Stimulated activated CD8-positive, alpha-beta memory T cell treated with anti-CD3 and anti-CD28 coated beads, Interleukin-4, amount 100 ng/mL, for 4 hours (primary cell): ENCODE measurements at places on chromosomes 2 and 18.

- no peak for DNase-seq
Observed at GRCh38 chr2:107242811-107243210, 356.8 kb upstream of the ST6GAL2 start.

- DNase-seq: no peak
Observed at GRCh38 chr2:157477919-157478318, 34.0 kb upstream of the CYTIP start.

- DNase-seq: no peak
Observed at GRCh38 chr2:157267476-157267875, 10.0 kb downstream of the GALNT5 start.

GRCh38 chr2:177516824-177517544 is 124.4 kb downstream of the AGPS start:
- no peak for DNase-seq

DNA sequence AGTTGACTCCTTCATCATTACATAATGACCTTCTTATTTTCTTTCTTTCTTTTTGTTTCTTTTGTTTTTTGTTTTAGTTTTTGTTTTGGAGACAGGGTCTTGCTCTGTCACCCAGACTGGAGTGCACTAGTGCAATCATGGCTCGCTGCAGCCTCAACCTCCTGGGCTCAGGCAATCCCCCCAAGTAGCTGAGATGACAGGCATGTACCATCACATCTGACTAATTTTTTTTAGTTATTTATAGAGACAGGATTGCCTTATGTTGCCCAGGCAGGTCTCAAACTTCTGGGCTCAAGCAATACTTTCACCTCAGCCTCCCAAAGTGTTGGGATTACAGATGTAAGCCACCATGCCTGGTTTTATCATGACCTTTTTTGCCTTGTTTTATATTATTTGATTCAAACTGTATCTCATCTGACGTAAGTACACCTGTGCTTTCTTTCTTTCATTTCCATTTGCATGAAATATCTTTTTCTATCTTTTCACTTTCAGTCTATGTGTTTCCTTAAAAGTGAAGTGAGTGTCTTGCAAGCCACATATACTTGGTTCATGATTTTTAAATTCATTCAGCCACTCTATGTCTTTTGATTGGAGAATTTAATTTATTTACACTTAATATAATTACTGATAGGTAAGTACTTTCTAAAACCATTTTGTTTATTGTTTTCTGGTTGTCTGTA is 39.1 kb downstream of the SP100 start:
- no peak for DNase-seq

DNA sequence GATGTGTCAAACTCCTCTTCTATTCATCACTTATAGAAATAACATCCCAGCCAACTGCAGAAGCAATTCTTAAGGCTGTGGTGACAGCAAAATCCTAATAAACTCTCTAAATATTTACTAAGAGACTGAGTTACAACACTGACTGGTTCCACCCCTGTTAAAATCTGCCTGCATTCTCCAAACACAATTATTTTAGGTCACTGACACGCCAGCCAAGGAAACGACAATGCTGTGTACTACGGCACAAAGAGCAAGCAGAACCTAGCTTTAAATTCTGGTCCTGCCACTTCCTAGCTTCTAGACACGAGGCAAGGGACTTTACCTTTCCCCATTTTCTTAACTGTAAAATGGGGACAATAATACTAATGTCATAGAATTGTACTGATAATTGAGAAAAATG is 4.1 kb downstream of the CYRIA start:
- no peak for DNase-seq

DNA sequence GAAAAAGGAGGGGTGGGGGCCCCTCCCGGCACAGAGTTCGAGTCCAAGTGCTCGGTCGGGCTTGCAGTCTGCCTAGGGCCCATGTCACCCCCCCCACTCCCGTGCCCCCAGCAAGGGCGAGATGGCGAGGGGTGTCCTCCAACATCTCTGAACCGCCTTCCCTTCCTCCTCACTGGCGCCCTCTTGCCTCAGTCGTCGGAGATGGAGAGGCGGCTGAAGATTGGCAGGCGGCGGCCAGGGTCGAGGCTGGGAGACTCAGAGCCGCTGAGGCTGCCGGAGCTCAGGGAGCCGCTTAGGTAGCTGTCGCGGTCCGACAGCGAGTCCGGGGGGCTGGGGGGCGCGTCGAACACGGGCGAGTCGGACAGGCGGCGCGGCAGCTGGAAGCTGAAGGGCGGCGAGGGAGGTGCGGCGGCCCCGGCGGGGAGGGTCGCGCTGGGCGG is 2.3 kb downstream of the ZFP36L2 start:
- peak; percentile 50 for DNase-seq

DNA sequence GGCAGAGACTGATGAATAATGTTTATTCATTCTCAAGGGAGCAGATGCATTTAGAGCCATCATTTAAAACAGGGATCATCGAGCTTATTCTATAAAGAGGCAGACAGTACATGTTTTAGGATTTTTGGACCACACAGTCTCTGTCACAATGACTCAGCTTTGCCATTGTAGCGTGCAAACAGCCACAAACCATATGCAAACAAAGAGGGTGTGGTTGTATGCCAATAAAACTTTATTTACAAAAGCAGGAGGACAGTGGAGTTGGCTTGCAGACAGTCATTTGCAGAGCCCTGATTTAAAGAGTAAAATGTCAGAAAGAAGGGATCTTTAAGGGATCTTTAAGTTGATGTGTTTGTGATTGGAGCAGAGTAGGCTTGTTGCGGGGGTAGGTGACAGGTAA is 51.5 kb downstream of the SMIM21 start:
- DNase-seq: no peak

DNA sequence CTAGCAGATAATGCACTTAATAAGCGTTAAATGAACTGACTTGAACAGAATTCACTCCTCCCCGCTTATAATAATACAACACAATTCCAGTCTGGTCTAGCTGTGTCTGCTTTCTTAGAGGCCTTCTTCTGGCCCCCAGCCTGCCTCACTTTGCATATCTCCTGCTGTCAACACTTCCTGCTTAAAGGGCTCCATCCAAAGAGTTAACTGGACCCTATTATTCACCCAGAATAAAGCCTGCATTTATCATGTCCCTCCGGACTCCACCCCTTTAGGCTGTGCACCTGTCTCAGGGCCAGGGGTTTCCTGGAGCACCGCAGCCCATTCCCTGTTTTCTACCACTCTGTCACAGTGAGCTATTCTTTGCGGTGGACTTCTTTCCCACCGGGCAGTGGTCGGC is 292.8 kb upstream of the FBXO11 start:
- DNase-seq: no peak

DNA sequence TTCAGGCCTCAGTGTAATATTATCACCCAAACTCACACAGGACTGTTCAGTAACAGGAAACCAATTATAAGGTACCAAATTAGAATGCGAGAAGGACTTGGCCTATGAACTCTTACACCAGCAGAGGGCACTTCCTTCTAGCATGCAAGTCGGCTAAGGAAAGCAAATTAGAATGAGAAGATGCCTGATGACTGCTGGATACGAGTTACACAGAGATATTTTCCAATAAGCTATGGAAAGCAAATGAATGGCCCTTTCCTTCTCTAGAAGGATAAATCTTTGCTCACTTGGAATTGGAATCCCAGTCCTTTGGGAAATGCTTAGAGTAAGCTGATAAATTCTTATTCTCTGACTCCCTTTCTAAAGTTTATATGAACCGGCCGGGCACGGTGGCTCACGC is 109.8 kb downstream of the AP1S3 start:
- DNase-seq: no peak

GRCh38 chr2:63764630-63765029 is 77.1 kb upstream of the UGP2 start:
- DNase-seq: no peak

- DNase-seq: no peak
Observed at GRCh38 chr2:26668856-26669750, 23.4 kb upstream of the KCNK3 start.

GRCh38 chr2:160322320-160322719 is 122.2 kb upstream of the ITGB6 start:
- DNase-seq: no peak

- no peak for DNase-seq
Observed at GRCh38 chr2:174840436-174840835, 76.2 kb upstream of the CHRNA1 start.

GRCh38 chr2:135585586-135585985 is 54.3 kb downstream of the R3HDM1 start:
- no peak for DNase-seq

DNA sequence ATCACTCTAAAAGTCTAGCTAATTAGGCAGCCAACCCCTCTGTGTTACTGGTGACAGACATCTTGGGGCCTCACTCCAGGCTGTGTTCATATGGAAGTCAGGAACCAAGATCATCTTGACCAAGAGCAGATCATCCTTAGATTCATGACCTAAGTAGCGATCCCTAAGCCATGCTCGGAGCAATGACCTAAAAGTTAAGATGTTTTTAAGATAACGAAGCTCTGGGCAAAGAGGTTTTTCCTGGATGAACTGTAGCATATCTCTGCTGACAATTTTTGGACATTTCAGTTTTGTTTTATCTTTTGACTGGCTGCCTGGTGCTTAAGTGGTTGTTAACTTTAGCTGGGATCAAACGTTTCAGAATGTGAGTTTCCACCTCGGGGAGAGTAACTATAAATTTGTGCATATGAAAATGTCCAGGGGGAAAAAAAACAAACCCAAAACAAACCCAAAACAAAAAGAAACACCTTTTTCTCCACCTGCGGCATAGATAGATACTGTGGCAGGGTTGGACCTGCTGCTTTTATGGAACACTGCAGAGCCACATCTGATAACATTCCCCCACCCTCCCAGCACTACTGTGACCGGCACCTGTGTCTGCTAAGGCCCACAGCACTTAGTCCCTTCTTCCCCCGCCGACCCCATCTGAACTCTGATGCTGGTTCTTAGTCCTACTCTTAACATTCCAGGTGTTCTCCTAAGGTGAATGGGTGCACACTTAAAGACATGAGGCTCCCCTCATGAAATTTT is 45.5 kb downstream of the EPAS1 start:
- no peak for DNase-seq

DNA sequence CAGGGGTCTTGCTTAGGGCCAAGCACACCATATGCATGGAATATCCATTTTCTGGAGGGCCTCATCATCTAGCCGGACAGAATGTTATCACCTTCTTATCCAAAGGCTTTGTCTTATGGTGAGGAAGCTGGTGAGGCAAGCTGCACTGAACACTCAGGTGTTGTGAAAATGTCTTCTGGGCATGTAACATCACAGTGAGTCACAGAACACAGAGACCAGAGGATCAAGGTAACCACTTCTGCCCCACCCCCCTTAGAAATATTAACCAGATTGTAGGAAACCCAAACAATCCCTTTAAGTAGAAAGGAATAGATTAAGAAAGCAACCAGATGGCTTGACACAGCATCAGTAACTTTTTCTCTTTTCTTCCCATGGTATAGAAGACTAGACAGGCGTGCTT is 51.1 kb downstream of the MYO5B start:
- no peak for DNase-seq

DNA sequence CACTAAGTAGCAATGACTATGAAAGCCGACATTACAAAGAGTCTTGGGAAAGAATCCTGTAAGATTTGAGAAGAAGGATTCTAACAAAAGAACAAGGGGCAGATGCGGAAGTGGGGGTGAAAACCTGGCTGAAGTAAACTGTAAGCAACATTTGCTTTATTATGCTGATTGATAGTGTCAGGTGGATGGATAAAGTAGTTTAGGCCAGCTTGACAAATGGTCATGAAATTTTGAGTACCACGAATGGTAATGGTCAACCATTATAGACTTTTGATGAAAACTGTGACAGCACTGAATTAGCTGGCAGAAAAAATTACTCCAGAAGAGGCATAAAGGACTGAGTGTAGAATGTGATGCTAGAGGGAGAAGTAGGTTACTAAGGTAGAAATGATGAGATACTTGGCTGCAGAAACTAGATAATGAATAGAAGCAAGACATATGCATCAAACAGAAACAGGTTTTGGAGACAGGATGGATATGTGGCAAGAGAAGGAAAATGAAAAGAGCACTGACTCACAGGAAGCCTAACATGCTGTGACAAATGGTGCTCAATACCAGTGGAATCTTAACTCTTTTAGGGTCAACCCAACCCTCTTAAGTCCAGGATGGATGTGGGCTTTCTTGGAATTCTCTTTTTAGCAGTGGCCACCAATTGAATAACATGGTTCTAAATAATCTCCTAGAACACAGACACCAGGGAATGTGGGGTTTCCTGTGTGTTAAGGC is 6.8 kb downstream of the THUMPD2 start:
- no peak for DNase-seq

DNA sequence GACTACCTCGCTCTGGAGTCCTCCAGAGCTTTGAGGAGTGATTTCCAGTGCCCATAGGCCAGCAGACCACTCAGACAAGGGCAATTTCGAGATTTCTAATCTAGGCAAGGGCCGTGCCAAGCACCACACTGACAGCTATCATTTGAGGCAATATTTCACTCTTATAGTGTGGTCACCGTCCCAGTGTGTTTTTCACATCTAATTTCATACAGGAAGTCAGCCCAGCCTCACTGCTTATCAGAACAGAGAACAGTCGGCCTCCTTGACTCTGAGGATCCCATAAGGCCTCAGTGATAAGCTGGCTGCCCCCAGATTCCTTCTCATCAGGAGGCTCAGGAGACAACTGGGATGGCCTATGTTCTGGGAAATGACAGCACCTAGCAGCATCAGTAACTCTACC is 581 bp downstream of the CAPN14 start:
- DNase-seq: no peak

DNA sequence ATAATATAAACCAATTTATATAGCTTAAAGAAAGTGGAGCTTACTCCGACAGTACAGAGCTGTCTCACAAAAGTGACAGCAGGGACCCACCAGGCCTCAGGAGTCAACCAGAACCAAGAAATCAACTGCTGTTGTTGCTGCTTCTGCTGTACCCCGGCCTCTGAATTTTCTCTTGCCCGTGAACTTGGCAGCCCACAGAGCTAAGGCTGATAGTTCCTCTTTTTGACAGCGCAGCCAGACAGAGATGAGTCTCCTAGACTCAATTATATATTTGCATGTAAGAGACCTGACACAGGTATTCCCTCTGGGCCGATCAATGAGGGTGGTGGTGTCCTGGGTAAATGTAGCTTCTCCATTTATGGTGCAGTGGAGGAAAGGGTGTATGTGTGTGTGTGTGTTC is 109.4 kb downstream of the KCTD1 start:
- no peak for DNase-seq

GRCh38 chr2:107553539-107553938 is 273.2 kb upstream of the RGPD4 start:
- no peak for DNase-seq

DNA sequence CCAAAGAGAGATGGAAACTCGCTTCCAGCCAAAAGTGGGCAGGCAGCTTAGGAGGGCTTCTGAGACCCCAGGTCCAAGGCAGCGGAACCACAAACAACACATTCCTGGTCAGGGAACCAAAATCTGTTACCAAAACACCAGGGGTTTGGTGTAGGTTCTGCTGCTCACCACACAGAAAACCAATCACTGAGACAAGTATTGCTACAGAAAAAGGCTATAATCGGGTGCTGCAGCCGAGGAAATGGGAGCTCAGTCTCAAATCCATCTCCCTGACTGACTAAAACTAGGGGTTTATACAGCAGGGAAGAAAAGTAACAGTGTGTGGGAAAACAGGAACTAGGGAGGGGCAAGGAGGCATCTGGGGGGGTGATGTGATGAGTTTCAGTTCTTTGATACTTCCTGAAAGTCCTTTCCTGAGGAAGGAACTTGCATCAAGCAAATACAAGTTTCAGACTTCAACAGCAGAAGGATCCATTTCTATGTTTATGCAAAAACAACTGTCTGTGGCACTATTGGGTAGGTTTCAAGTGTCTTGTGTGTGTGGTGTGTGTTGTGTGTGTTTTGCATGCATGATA is 108.0 kb downstream of the FAM168B start:
- no peak for DNase-seq
